Brain (organoid and tissue), 16 donors: ENCODE measurements at places on chromosomes 2 and 18.

DNA sequence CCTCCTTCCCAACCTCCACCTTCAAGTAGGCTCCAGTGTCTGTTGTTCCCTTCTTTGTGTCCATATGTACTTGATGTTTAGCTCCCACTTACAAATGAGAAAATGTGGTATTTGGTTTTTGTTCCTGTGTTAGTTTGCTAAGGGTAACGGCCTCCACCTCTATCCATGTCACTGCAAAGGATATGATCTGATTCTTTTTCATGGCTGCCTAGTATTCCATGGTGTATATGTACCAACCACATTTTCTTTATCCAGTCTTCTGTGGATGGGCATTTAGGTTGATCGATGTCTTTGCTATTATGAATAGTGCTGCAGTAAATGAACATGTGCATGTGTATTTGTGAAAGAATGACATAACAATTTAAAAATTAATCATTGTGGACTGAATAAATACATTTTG lies 19.5 kb upstream of the TFPI start:
- DNase-seq, result no peak

- DNase-seq, result peak; percentile 30
Measured at GRCh38 chr2:52668724-52669123, 1098.9 kb upstream of the CHAC2 start.

DNA sequence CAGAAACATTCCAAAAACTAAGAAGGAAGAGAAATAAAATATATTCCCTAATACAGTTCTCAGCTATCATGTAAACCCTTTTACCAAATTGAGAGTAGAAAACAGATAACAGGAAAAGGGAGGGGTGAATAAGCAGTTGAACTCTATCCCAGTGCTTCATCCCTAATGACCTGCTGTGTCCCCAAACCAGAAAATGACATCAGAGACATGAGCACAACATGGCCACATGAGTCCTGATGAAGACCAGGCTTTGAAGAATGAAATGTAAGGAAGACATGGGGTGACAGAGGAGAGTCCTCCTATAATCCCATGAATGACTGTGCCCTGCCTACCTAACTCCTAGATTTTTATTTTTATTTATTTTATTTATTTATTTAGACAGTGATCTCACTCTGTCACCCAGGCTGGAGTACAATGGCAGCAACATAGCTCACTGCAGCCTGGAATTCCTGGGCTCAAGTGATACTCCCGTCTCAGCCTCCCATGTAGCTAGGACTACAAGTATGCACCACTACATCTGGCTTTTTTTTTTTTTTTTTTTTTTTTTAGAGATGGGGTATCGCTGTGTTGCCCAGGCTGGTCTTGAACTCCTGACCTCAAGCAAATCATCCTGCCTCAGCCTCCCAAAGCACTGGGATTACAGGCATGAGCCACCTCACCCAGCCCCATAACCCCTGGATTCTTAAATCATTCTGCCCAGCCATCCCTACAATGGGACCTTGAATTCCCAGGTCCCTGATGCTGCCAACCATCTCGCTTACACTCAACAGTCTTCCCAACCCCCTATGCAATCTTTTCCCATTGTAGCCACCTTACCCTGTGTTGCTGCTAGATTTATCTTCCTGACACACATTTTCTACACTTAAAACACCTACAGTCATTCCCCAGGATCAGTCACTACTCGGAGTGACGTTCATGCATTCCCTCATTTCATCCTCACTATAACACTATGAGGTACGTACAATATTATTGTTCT lies 64.5 kb downstream of the ANKRD44 start:
- no peak for DNase-seq

DNA sequence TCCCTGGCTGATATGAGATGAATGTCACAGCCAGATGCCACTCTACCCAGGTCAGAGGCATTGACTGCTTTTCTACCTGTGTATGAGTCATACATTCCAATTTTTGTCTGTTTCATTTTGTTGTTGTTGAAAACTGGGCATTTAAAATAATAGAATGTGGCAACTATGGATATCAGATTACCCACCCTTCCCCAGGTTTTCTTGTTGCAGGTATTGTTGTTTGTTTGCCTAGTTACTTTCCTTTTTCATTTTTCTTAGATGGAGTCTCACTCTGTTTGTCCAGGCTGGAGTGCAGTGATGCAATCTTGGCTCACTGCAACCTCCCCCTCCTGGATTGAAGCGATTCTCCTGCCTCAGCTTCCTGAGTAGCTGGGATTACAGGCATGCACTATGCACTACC lies 70.2 kb downstream of the LRRC30 start:
- no peak for DNase-seq

DNA sequence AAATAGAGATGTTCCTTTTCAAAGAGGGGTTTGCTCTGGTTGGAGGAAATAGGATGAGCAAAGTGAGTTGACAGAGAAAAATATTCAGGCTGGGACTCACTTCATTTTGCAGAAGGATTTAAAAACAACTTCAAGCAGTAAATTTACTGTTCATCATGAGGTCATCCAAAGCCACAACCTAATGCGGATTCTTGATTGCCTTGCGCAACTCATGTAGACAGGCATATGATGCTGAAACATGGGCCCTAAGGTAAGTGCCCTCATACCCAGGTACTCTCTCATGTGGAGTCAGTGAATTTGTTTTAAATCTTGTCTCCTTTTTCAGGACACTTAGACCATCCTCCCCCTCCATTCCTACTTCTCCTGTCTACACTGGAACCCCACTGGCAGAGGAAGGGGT lies 51.9 kb upstream of the LYPD1 start:
- DNase-seq, result no peak

- no peak for DNase-seq
Measured at GRCh38 chr2:44598330-44599119, 236.8 kb downstream of the CAMKMT start.

GRCh38 chr2:179626261-179626660 lies 235.2 kb downstream of the ZNF385B start:
- DNase-seq, result no peak

DNA sequence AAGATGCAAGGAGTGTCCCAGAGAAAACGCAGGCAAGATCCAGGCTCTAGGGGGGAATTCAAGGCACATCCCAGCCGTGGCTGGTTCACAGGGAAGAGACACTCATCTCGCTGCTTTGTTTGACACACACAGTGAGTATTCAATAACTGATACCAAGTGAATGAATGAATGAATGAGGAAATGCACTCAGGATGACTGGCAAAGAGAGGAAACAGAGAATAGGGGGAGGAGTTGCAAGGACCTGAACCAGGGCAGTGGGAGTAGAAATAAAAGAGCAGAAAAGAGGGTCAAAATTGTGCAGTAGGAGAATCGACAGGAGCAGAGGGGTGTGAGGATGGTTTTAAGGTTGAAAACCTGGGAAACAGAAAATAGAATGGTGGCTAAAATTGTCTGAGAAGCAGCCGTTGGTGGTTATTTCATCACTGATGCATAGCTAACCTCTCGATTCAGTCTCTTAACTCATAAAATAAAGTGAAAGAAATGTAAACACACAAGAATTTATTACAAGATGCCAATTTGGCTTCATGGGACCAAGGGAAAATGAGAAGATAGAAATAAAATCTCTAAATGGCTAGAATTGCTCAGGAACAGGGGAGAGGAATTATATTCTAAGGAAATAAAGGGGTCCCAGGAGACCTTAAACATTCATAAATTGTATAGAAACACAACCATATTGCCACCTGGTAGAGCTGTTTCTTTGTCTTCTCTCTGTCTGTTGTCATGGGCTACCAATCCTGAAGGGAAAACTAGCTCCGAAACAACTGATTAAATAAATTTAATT lies 63.9 kb upstream of the PHLPP1 start:
- DNase-seq, result no peak

- no peak for DNase-seq
Measured at GRCh38 chr2:168670478-168670877, 132.0 kb upstream of the NOSTRIN start.

DNA sequence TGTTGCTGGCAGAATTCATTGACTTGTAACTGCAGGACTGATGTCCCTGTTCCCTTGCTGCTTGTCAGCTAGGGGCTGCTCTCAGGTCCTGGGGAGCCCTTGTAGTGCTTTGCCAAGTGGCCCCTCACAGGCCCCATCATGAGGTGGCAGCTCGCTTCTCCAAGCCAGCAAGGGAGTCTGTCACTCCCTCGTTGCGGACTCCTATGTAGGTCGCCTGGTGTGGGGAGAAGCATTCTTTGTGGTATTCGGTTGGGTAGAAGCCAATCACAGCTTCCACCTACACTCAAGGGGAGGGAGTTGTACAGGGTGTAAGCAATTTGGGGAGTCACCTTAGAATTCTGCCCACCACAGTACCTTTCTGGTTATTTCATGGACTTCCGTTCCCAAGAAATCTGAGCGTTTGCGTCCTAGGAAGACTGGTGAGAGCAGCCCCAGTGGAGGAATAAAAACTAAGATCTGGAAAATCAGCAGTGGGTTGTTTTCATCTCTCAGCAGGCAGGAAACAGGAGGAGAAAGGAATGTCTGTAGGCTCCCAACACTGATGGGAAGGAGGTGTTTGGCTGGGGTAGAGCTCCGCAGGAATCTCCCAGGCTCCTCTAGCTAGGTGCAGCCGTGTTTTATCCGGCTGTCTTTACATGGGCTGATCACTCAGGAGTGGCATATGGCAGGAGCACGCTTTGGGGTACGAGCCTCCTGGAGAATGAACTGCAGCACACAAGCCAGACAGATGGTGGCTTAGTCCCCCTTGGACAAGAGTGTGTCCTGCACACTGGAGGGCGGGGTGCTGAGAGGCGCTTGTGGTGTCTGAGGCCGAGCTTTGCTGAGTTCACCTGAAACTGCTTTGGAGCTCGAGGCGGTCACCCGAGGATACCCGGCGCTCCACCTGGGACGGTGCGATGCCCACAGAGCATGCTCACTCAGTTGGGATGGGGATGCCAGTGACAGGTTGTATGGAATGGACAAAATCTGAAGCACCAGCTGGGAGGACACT lies 58.3 kb downstream of the LDLRAD4 start:
- DNase-seq, result no peak

DNA sequence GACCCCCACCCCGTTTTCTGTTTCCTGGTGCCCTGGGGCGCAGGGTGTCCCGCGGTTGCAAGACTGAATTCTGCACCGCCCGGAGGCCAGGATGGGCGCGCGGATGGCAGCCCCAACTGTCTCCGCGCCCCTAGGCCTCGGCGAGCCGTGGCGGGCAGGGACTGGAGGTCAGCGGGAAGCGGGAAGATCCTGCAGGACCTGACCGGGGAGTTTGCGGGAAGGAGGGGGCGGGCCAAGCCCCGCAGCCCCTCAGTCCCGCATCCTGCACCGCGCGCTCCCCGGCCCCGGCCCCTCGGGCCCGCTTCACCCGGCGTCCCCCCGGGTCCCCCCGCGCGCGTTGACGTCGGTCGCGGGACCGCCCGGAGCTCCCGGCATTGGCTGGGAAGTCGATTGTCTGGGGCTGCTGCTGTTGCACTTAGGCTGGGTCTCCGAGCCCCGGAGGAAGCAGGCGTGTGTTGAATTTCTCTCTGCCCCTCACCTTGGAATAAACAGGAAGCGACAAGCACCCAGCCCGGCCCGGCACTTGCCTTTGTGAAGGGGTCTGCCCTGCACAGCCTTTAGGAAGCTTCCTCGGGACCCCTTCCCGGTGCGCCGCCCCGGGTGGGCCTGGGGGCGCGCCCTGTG lies at the start of gene LDLRAD4:
TSS of gene LDLRAD4 (plus strand) at position 393 of the 624 bp plus-strand sequence.
- DNase-seq, result peak; percentile 76

DNA sequence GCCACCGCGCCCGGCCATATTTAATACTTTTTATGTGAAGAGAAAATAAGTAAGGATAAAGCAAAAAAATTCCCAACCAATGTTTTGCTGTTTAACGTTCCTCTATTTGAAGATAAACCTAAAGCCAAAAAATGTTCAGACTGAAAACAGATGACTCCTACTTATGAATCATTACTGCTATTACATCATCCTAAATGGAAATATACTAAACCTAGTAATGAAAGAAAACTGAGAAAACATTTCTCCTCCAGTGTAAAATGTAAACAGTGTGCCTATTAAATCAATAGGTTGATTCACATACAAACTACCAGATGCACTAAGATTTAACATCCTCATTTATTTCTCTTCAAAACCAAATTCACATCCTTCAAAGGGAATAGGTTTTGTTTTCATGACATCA lies 43.5 kb downstream of the CWC22 start:
- no peak for DNase-seq

GRCh38 chr2:226508683-226509082 lies 290.9 kb downstream of the IRS1 start:
- DNase-seq, result no peak

GRCh38 chr18:10319026-10319425 lies 135.4 kb upstream of the APCDD1 start:
- no peak for DNase-seq

DNA sequence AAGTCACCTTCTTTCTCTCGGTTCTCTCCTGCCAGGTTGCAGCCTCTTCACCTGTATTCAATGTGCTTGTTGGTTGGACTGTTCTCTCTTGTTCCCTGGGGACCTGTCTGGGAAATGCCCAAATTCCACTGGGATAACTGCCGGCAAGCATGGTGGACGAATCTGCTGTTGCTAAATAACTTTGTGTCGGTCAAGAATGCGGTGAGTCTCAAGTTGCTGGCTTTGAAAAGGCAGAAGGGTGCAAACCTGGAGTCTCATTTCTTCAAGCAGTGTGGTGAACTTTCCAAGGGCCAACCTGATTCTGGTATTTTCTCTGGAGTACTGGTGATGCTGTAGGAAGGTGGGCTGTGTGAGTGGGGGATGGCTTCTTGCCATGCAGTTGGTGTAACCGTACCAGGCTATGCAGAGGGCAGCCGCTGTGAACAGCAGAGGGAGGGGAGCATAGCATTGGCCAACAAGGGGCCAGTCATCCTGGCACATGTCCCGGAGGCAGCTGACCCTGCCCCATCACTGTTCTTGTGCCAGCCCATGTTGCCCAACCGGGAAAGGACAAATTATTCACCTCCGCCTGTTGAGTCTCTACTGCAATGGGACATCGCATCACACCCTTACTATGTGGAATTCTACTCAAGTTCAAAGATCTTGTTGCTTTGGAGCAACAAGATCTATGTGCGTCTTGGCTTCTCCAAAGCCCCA lies 88.1 kb upstream of the SEC11C start:
- DNase-seq, result peak; percentile 49

DNA sequence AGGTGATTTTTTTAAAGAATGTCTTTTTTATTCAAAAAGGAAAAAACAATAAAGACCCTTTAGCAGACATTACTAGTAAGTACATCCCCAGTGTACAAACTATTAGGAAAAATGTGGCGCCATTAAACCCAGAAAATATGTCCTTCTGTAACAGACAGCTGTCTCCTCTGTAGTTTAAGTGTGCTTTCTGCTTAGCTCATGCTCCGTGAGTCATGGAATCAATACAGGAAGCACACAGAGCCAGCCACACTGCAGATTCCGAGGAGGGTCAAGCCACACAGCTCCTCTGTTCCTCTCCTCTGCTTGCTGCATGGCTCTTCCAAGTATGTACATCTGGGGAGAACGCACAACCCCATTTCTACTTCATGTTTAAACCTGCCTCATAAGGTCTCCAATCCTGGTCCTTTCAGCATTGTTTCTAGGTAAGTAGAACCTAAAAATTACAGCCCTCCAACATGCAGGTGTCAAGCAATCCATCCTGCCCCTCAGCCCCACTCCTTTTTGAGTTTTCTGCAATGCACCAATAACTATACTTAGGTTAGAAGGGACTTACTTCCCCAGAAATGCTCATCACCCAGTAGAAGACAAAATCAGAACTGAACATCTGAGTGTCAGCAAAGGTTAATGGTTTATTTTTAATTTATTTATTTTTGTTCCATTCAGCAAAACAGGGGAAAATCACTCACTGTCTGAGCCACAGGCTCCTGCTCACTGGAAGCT lies 37.5 kb downstream of the ACVR1 start:
- DNase-seq, result peak; percentile 22

GRCh38 chr2:119228964-119229363 lies 5.3 kb downstream of the STEAP3 start:
- no peak for DNase-seq

GRCh38 chr2:134630504-134631159 lies 88.2 kb downstream of the TMEM163 start:
- peak; percentile 87 for DNase-seq

GRCh38 chr2:100948942-100949811 lies 52.9 kb upstream of the RPL31 start:
- peak; percentile 15 for DNase-seq
